Bone marrow (tissue), 2 donors: ENCODE measurements at places on chromosomes 12 and 14.

DNA sequence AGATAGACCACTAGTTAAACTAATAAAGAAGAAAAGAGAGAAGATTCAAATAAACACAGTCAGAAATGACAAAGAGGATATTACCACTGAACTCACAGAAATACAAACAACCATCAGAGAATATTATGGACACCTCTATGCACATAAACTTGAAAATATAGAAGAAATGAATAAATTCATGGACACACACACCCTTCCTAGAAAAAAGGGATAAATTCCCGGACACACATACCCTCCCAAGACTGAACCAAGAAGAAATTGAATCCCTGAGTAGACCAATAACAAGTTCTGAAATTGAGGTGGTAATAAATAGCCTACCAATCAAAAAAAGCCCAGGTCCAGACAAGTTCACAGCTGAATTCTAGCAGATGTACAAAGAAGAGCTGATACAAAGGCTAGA, 187.9 kb downstream of the SEC23A start:
- no peak for DNase-seq

- DNase-seq = no peak
Observed at GRCh38 chr12:85559536-85559935, 276.7 kb downstream of the RASSF9 start.

DNA sequence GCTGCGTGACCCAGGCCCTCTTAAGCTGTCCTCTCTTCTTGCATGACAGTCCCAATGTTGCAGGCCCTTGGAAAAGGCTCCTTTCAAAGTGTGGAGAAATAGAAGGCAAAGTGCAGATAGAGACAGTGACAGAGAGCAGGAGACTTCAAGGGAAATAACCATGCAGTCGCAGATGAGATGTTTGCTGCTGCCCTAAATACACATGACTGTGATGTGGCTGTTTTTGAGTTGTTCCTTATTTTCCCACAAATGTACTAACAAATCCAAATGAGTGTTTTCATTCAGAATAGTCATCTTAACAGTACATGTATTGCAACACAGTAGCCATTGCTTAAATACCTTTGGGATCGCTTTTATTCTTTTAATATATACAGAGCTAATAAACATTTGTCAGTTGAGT, 101.6 kb downstream of the SLC15A5 start:
- DNase-seq = no peak

GRCh38 chr12:98232753-98233390, 282.5 kb upstream of the TMPO start:
- DNase-seq = no peak

DNA sequence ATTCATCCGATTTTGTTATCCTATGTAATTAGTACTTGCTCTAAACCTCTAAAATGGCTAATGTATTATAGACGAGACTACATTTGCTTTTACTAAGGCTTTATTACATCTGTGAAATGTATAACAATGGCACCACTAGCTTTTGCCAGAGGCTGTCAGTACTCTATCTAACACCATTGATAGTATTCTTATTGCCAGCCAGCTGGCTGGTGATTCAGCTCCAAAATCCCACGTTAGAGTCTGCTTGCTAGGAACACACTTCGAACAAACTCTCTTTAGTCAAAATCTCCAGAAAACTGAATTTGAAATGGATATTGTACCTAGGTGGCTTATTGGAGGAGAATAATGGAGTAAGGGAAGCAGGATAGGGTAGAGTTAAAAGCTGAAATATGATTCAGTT, 839.2 kb downstream of the SLC6A15 start:
- DNase-seq = no peak

DNA sequence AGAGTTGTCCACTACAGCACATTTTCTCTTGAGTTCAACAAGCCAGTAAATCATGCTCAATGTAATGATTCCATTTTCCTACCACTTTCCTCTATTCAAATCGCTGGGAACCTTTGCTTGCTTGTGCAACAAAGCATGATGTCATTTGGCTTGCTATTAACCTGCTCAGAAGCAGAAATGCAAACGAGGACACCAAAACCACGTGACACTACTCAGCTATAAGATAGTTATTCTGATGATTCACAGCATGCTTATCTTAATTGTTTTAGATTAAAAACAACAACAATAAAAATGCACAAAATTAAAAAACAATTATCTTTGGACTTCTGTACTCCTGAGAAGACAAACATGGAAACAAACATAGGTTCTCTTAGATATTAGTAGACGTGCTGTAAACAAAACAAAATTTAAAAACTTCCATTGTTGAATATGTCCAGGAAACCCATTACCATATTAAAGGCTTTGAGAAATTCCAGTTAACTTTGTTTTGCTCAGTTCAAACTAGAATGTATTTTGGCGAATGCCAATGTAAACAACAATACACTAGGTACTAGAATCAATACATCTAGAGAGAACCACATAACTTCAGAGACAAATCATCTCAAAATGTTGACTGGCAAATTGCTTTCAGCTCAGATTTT, 77.5 kb upstream of the KRAS start:
- DNase-seq = no peak

DNA sequence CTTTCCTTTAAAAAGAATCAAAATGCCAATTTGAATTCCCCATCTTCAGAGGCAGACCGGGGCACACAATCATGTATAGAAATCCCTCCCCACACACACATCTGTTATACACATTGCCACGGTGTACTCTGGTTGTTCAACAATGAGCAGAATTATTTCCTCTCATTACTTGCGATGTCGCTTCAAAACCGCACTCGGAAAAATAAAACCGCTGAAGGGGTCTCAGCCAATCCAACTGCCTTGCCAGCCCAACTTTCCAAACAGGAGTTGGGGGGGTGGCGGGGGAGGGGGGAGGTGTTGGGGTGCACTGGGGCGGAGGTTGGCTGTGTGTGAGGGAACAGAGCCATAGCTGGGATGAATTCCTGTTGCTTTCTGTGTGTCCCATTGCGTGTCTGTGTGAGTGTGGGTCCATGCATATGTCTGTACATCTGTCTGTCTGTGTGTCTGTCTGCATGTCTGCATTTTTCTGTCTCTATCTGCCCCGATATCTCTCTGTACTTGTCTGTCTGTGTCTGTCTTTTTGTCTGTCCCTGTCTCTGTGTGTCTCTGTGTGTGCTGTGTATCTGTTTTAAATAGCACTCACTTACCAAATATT, 163.6 kb upstream of the TBX3 start:
- no peak for DNase-seq

DNA sequence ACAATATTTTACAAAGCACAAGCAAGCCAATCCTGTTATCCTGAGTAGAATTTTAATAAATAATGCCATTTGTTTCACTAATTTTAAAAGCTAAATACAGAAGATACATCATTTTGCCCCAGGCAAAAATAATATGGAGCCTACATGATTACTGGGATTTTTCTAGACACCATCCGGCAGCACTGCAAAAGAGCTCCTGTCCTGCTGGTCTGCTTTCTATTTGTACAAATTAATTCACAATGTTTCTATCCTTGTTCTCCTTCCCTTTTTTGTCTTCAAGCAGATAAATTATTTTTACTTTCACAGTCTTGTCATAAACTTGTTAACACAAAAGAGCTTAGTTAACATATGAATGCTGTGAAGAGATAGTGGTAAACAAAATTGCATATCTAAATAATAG, 4.6 kb downstream of the SIX1 start:
- no peak for DNase-seq

- no peak for DNase-seq
Observed at GRCh38 chr14:60958146-60958545, 22.7 kb downstream of the TRMT5 start.

DNA sequence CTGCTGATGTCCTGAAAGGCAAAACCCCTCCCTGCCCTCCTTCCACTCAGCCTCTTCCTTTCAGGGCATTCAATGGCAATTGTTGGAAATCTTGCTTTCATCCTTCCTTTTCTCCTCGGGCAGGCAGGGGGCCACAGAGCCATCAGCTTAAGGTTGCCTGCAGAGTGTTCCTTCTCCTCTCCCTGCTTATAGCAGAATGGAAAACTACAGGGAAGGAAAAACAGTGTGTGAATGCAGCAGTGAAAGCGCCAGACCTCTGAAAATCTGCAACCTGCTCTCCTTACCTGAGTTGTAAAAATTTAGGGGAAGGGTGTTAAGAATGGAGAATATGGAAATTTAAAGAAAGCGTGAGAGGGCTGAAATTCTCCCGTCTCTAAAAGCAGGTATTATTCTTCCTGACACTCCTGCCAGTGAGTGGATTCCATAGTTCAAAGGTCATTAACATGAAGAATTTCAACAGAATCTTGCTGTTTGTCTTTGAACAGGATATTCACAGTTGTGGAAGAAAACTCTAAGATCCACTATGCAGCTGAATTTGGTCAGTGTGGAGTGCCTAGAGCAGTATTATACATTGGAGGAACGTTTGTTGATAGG, 348.8 kb downstream of the KCNH5 start:
- no peak for DNase-seq

GRCh38 chr12:122886851-122887818, 8.8 kb downstream of the VPS37B start:
- DNase-seq = no peak

DNA sequence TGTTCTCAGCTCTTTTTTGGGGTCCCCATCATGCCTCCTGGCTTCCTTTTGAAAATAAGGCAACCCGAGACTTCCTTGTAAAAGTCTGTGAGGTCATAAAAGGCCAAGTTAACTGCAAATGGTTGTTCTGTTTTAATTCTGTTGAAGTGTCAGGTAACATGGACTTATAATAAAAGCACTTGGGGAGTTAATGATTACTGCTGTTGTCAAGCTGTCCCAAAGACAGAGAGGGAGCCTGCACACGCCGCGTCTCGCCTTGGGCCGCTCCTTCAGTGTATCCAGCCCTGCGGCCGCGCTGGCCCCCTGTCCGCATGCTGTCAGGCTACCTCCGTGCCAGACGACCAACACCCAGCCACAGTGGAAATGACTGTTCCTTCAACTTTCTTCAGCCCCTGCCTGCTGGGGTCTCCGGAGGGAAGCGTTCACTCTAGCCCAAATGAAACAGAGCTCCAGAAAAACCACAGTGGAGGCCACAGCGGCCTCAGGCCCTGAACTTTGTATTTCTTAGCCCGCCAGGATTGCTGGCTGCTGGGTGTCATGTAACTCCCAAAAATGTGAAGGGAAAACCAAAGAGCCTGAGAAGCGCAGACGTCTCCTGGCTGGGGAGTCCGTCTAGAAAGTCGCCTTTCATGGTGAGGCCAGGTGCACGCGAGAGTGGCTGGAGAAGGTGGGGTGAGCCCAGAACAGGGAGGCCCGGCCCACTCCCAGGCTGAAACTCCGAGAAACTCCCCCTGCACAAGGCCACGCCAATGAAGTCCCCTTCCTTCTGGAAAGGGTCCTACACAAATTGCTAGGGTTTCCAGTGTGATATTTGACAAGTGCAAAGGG, 189.1 kb downstream of the ZFP36L1 start:
- DNase-seq = no peak

GRCh38 chr12:121719926-121720414, 7.4 kb downstream of the TMEM120B start:
- no peak for DNase-seq

DNA sequence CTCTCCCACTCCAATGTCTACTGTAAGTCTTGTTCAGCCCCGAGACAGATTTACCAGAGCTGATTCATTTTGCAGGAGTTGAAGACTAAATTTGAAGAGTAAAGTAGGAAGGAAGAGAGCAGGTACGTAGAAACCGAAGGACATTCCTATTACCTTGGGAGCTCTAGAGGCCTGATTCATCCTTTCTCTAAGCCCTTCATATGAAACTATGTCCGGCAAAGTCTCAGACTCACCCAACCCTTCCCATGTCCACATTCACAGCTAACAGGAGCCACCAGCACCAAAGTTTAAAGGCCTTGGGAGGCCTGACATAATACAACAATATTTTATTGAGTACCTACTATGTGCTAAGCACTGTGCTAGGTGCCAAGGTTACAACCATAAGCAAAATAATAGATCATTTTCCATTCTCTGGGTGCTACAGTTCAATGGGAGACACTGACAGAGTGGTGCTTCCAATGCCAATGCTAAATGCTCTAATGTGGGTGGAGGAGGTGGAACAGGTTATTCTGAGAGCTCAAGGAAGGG, 86.6 kb downstream of the PHLDA1 start:
- DNase-seq = no peak

- no peak for DNase-seq
Observed at GRCh38 chr14:23694949-23695663, 58.9 kb downstream of the DHRS2 start.

GRCh38 chr14:37194698-37195097, 3.0 kb upstream of the MIPOL1 start:
- DNase-seq = no peak

DNA sequence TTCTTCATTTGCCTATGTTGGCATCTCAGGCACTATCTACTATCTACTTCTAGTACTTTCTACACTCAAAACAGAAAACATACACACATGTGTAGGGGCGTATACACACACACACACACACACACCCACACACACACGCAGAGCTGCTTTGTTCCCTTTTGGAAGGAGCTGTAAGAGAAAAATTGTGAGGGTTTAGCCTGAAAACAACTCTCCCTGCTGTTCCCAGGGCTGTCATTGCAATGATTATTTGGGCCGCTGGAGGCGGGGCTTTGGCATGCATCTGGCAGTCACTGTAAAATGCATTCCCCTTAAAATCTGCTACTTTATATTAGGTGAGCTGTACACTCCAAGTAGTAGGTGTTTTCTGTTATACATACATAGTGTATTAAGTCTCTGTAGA, 29.1 kb upstream of the SLC38A2 start:
- no peak for DNase-seq

DNA sequence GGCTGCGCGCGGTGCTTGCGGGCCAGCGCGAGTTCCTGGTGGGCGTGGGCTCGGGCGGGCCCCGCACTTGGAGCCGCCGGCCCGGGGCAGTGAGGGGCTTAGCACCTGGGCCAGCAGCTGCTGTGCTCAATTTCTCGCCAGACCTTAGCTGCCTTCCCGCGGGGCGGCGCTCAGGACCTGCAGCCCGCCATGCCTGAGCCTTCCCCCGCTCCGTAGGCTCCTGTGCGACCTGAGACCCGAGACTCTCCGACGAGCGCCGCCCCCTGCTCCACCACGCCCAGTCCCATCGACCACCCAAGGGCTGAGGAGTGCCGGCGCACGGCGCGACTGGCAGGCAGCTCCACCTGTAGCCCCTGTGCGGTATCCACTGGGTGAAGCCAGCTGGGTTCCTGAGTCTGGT, 46.0 kb upstream of the PLEKHG3 start:
- DNase-seq = no peak

GRCh38 chr12:31796270-31796951, 67.6 kb upstream of the AMN1 start:
- DNase-seq = no peak

- no peak for DNase-seq
Observed at GRCh38 chr12:47014474-47014873, 64.9 kb upstream of the PCED1B start.

- no peak for DNase-seq
Observed at GRCh38 chr14:70652871-70653270, 11.2 kb downstream of the TTC9 start.
